ENCODE measurements at places on chromosomes 1 and 21.

DNA sequence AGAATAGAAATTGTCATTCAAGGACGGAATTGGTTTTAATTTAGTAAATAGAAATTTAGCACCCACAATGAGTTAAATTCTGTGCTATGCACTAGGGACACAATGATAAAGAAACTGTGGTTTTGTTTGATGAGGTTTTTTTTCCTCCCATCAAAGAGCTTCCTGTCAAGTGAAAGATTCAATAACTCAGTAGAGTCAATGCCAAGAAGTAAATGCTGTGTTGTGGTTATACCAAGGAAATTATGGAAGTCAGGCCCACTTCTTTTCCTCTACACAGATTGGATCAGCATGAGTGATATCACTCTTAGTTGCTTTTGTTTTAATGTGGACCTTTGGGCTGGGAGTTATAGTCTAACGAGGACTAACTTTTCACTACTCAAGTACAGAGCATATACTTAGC lies 1269.6 kb upstream of the ADGRL2 start:
- DNase-seq = no peak

- no peak for DNase-seq
Measured at GRCh38 chr1:68600049-68600661, 103.3 kb upstream of the DEPDC1 start.

- DNase-seq = no peak
Measured at GRCh38 chr1:202750761-202751160, 40.5 kb upstream of the SYT2 start.

GRCh38 chr1:206803221-206803730 lies 31.0 kb upstream of the IL10 start:
- DNase-seq = peak; percentile 86

GRCh38 chr21:44420416-44421205 lies 34.7 kb upstream of the LRRC3 start:
- no peak for DNase-seq

GRCh38 chr1:167168424-167168823 lies 52.3 kb upstream of the POU2F1 start:
- DNase-seq = no peak

- no peak for DNase-seq
Measured at GRCh38 chr1:57848406-57848805, 424.5 kb upstream of the DAB1 start.

- no peak for DNase-seq
Measured at GRCh38 chr1:107263291-107263915, 122.6 kb downstream of the NTNG1 start.

DNA sequence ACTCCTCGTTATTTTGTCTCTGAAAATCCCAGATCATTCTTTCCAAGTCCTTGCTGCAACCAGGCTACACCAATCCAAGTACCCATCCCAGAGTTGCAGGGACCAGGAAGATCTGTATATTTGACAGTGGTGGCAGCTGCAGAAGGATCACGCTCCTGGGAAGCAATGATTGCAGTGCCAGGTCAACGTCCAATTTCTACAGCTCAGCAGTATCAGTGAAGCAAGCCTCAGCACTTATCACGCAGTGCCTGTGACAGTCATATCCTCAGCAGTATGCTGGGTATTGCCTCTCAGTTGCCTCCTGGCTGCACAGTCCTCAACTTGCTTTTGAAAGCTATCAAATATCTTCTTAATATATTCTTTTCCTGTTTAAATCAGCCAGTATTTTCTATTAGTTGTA lies 66.7 kb downstream of the BARHL2 start:
- no peak for DNase-seq

DNA sequence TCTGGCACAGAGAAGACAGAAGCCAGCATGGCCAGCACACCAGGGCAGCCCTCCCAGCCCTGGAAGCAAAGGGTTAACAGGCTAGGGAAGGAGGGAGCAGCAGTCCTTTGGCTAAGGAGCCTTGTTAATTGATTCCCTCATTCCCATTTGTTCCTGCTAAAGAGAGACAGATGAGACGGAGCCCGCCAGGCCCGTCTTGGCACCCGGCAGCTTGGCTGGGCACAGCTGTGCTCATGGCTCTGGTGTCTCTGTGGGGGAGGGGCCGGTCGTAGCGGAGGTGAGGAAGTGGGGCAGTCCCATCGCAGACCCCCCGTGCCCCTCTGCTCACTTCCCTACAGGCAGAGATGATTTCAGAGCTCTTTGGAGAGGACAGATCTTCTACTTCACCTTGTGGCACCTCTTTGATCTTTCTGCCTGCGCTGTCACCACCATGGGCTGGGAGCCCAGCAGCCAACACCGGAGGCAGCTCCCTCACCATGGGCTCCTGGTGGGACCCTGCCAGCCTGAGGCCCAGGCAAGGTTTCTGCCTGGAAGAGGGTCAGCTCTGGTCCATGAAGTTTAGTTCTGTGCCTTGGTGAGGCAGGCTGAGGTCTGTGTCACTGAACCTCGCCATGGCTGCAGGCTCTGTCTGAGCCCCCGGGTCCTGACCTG lies 38.0 kb downstream of the FOXO6 start:
- no peak for DNase-seq

DNA sequence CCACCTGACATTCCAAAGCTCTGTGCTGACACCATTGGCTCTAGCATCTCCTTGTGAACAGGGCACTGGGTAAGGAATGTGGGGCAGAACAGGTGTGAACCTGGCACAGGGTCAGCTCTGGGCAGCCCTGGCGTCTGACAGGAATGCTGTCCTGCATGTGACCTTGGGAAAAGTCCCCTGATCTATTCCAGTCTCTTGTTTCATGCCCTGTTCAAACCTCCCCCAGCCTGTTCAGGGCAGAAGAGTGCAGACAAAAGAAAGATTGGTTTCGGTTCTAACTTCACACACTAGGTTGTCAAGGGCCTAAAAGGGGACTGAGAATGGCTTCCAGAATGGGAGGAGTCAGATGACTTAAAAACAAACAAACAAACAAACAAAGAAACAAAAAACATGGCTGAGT lies 27.6 kb upstream of the SDHB start:
- no peak for DNase-seq

GRCh38 chr1:15016526-15016925 lies 137.0 kb upstream of the TMEM51 start:
- DNase-seq = no peak

DNA sequence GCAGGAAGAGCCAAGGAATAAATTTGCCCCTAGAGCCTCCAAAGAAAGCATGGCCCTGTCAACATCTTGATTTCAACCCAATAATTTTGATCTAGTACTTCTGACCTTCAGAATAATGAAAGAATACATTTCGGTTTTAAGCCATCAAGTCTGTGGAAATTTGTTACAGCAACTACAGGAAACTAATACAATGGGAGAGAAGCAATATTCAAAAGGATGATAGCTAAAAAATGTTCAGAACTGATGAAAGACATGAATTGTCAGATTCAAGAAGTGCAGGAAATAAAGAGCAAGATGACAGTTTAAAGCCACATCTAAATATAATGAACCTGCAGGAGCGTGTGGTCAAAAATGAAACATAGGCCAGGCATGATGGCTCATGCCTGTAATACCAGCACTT lies 24.8 kb upstream of the IFFO2 start:
- DNase-seq = no peak
